Activated CD8-positive, alpha-beta memory T cell treated with anti-CD3 and anti-CD28 coated beads, Interleukin-2, amount 50 U/mL, for 4 hours (primary cell): ENCODE measurements at places on chromosomes 2 and 18.

- no peak for DNase-seq
Measured at GRCh38 chr2:80329491-80329890, 24.9 kb upstream of the LRRTM1 start.

GRCh38 chr2:169478339-169478738 lies 955 bp upstream of the BBS5 start:
- no peak for DNase-seq

- no peak for DNase-seq
Measured at GRCh38 chr18:21557607-21558253, 42.8 kb downstream of the ESCO1 start.

GRCh38 chr2:104852090-104852666 lies 1.7 kb upstream of the POU3F3 start:
- no peak for DNase-seq

GRCh38 chr18:28584731-28585130 lies 407.8 kb upstream of the CDH2 start:
- no peak for DNase-seq

DNA sequence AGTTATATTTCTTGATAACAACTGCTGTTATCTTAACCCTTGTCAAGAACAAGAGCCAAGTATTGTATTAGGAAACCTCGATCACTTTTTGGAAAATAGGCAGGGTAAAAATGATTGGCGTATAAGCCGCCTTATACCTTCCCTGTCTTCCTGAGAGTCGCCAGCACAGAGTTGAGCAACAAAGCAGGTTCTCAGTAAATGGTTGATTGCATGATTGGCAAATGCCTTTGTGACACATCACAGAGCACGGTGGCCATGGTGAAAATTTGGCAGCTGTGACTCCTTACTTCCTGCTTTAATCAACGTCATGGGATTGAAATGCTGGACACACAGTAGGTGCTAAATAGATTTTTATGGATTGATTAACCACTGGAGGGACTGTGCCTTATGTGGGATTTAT lies 3.9 kb upstream of the KLHL29 start:
- no peak for DNase-seq
